ENCODE measurements at places on chromosomes 7 and 10.
A peak's percentile ranks its signal among the peaks of the same experiment; 100 is the strongest.

- DNase-seq: no peak
Measured at GRCh38 chr10:129049501-129049900, 417.5 kb upstream of the MGMT start.

GRCh38 chr7:516606-517456 lies 2.8 kb downstream of the PDGFA start:
- DNase-seq: no peak

- DNase-seq: no peak
Measured at GRCh38 chr10:74910241-74910975, 84.0 kb downstream of the KAT6B start.

- no peak for DNase-seq
Measured at GRCh38 chr7:131250331-131250730, 77.3 kb upstream of the MKLN1 start.

- no peak for DNase-seq
Measured at GRCh38 chr10:3069876-3070275, 2.5 kb downstream of the PFKP start.

- no peak for DNase-seq
Measured at GRCh38 chr7:159125955-159126270, 18.8 kb downstream of the VIPR2 start.

- no peak for DNase-seq
Measured at GRCh38 chr7:74657692-74658177, at the start of gene GTF2I. TSS of gene GTF2I (plus strand) at chr7:74657718. CDS start at chr7:74689129, 31,411 bp downstream.

- DNase-seq: no peak
Measured at GRCh38 chr10:75852851-75853484, 421.5 kb downstream of the LRMDA start.

GRCh38 chr7:144407266-144407931 lies 3.9 kb upstream of the NOBOX start:
- no peak for DNase-seq

DNA sequence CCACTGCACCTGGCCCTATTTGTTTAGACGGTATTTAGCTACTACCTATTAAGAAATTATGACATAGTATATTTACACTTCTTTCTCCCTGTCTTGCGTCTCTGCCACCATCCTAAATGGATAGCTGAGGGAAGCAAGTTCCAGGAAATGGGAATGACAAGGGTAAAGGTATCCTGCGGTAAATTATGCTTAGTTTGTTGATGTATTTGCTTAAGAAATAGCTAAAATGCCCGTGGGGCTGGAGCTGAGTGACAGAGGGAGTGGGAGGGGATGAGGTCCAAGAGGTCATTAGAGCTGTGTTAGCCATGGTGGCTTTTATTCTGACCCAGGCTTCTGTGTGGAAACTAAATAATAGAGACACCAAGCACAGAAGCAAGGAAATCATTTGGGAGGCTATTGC lies 29.0 kb upstream of the UBE2D1 start:
- DNase-seq: no peak

DNA sequence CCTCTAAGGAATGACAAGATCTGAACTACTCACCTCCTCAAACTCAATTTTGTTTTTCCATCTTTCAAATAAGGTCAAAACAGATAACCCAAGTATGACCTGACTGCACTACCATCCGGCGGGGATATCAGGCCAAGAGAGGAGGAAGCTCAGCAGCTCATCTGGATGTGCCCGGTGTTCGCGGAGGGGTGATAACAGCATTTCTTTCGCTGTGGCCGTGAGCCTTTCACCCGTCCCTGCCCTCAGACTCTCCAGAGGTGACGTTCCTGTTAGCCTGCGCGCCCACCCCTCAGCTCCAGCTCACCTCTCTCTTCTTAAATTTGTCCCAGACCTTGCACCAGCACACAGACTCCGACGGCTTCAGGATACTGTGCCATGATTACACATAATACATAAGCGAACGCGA lies 526 bp downstream of the ZNF248 start:
- peak; percentile 7 for DNase-seq

DNA sequence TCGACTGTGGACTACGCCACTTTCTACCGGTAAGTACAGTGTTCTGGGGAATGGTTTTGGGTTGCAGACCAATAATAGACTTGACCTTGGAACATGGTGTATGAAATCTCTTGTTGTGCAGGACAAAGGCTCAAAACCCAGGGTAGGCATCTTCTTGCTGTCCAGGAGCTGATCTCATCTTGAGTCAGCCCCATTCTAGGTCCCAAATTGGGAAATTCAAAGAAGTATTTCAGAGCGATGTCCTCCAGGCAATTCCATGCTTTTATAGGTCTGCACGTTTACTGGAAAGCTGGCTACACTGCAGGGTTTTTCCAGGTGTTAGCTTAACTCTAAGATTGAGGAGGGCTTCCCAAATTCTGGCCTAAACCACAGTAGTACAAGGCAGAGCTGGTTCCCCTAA lies 180.7 kb downstream of the BMPER start:
- no peak for DNase-seq

- DNase-seq: no peak
Measured at GRCh38 chr10:132891368-132891767, 51.0 kb downstream of the CFAP46 start.

GRCh38 chr10:93622942-93623341 lies 10.6 kb downstream of the PDE6C start:
- DNase-seq: no peak

- no peak for DNase-seq
Measured at GRCh38 chr7:20791538-20792434, 5.1 kb upstream of the SP8 start.

DNA sequence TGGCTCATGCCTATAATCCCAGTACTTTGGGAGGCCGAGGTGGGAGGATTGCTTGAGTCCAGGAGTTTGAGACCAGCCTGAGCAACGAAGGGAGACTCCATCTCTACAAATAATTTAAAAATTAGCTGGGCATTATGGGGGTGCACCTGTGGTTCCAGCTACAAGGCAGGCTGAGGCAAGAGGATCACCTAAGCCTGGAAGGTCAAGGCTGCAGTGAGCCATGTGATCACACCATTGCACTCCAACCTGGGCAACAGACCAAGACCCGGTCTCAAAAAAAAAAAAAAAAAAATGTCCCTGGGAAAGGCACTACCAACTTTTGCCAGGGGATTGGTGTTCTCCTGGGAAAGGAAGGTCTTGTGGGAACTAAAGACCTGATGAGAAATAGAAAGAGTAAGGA lies 134.2 kb upstream of the AUTS2 start:
- no peak for DNase-seq

- DNase-seq: no peak
Measured at GRCh38 chr10:48187713-48188485, 86.6 kb downstream of the FRMPD2 start.

GRCh38 chr7:47734949-47735291 lies 153.0 kb upstream of the TNS3 start:
- no peak for DNase-seq
